ENCODE measurements at places on chromosomes 7 and 10. TPM values are rescaled to one million over a fixed set of nuclear protein-coding genes. Genes with fewer than 3 reads are reported as not detected.

The TMEM248 gene
- 108 TPM for total RNA-seq

- no peaks in the 10 kb centered on the region for H3K36me3 ChIP-seq
- H3K4me1 ChIP-seq, result no peaks in the 10 kb centered on the region
- DNase-seq, result no peak
- no peak overlapping the region for H3K27ac ChIP-seq
- no peak overlapping the region for H3K4me3 ChIP-seq
Measured at GRCh38 chr7:106029941-106030340, 66.9 kb downstream of the CDHR3 start.

The SPDYE5 gene
- total RNA-seq, result not detected

DNA sequence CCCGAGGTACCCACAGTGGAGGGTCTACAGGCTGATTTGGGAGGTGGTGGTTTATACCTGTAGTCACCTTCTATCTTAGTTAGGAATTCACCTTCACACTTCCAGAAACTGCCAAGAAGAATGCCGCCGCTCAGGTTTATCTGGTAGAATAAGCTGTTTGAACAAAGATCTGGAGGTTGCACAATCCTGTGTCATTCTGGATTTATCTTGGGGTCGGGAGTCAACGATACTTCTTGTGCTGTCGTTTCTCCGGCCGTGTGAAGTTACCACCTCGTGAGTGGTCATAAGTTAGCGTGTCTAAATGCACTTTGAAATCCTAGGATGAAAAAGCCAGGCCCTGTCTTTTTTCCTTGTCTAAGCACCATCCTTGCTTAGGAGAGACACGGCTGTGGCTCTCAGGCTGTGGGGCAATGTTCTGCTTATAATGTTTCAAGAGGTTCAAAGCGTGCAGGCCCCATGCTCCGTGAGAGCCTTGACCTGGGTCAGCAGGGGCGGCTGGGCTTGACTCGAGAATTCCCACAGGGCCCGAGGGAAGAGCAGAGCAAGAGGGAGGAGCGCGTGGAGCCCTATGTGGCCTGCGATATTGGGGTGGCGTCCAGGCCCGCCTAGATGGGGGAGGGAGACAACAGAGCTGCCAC is 35.5 kb downstream of the GRIFIN start:
- no peak overlapping the region for H3K27ac ChIP-seq
- no peaks in the 10 kb centered on the region for H3K27me3 ChIP-seq
- H3K4me1 ChIP-seq, result no peaks in the 10 kb centered on the region
- H3K4me3 ChIP-seq, result no peak overlapping the region
- no peaks in the 10 kb centered on the region for H3K36me3 ChIP-seq
- no peak for DNase-seq

The CLCN1 gene
- not detected for total RNA-seq

DNA sequence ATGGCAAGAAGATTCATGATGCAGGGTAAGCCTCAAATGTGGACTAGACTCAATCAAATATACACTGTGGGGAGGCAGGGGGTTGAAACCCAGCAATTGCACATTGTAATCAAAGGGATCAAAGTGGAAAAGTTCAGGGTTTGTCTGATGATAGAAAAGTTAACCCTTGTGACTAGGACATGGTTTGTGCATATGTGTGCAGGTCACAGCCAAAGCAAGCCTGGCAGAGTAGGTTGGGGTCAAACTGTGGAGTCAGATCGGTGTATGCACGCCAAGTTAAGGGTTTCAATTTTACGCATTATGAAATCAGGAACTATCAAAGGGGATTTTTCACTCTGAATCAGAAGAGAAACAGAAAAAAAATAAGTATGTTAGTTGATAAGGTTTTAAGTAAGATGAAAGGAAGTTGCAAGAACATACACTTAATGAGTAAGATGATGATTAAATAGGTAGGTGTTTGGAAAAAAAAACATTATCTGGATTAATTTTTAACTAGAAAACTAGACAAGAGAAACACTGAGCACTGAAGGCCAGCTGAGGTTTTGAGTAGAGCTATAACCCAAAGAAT is 188.3 kb downstream of the DGKB start:
- H3K27ac ChIP-seq, result no peak overlapping the region
- no peak for DNase-seq
- no peaks in the 10 kb centered on the region for H3K4me1 ChIP-seq

DNA sequence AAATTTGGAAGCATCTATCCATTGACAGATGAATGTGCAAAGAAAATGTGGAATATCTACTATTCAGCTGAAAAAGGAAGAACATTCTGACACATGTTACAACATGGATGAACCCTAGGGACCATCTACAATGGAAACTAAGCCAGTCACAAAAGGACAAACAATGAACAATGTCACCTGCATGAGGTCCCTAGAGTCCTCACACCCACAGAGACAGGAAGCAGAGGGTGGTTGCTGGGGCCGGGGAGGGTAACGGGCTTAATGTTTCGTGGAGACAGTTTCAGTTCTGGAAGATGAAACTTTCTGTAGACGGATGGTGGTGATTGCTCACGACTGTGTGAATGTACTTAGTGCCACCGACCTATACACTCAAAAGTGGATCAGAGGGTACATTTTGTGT is 282.9 kb downstream of the ADARB2 start:
- DNase-seq, result no peak
- no peak overlapping the region for H3K27ac ChIP-seq
- H3K27me3 ChIP-seq, result no peaks in the 10 kb centered on the region
- H3K4me1 ChIP-seq, result no peaks in the 10 kb centered on the region
- no peak overlapping the region for H3K4me3 ChIP-seq

The SKAP2 gene
- 46.9 TPM for total RNA-seq

DNA sequence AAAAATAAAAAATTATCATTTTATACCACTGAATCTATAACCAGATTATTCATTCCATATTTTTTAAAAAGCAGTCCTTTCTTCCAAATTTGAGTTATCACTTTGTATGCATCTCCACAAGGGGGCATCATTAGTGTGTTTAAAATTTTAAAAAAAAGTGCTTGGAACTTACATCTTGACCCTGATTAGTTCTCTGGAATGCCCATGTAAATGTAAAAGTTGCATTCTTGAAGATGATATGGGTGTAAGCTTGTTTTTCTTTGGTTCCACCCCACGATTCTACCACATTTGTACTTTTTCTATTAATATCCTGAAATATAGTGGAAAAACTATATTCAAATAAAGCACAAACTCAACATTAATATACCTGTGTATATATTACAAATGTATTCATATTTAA is 144.9 kb downstream of the ELAPOR2 start:
- no peaks in the 10 kb centered on the region for H3K27me3 ChIP-seq
- no peak for DNase-seq
- H3K27ac ChIP-seq, result no peak overlapping the region
- no peaks in the 10 kb centered on the region for H3K4me1 ChIP-seq
- no peak overlapping the region for H3K4me3 ChIP-seq

GRCh38 chr7:957418-958220 is 3.1 kb upstream of the ADAP1 start:
- no peak overlapping the region for H3K4me3 ChIP-seq
- H3K4me1 ChIP-seq, result peaks cover 4% of the 10 kb centered on the region
- no peaks in the 10 kb centered on the region for H3K36me3 ChIP-seq
- no peak for DNase-seq

DNA sequence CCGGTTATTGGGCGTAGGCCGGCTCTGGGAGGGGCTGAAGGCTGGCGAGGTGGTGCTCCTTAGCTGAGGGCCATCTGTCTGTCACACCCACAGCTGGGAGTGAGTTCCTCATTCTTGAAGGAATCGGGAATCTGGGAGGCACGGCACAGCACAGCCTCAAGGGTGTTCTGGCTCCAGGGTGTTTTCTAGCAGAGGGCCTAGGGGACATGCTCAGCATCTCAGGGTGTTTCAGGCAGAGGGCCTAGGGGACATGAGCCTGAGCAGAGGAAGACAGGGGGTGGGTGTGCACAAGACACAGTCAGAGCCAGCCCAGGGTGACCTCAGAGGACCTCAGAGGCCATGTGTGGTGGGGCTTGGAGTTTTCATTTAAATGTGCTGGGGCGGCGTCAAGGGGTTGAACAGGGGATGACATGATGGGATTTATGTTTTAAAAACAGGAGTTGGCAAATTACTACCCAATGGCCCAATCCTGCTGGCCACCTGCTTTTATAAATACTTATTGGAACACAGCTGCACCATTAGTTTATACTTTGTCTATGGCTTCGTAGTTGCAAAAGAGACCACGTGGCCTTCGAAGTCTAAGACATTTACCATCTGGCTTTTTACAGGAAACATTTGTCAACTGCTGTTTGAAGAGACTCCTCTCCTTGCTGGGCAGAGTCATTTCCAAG is 121.6 kb downstream of the PRKAG2 start:
- H3K4me3 ChIP-seq, result no peak overlapping the region
- no peaks in the 10 kb centered on the region for H3K27me3 ChIP-seq
- peak; percentile 49 for DNase-seq

- no peaks in the 10 kb centered on the region for H3K36me3 ChIP-seq
- no peak overlapping the region for H3K27ac ChIP-seq
- DNase-seq, result no peak
- no peaks in the 10 kb centered on the region for H3K4me1 ChIP-seq
- H3K4me3 ChIP-seq, result no peak overlapping the region
Measured at GRCh38 chr10:30192846-30193608, 133.6 kb upstream of the JCAD start.

DNA sequence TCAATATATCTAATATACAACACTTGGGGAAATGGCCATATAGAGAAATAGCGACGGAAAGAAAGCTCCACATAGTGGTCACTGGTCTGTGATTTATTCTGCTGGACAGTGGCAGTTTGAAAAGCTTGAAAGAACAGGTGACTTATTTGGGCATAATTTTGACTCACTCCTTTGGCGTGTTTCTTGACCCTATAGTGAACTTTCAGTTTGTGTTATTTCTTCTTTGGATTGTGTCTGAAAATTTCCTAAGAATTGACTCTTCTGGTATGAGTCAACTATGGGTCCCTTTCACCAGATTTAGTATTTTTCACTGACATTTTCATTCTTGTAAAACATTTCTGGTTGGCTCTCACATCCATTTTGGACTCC is 25.8 kb upstream of the IMMP2L start:
- no peaks in the 10 kb centered on the region for H3K27me3 ChIP-seq
- H3K27ac ChIP-seq, result no peak overlapping the region
- no peak overlapping the region for H3K4me3 ChIP-seq
- DNase-seq, result no peak

DNA sequence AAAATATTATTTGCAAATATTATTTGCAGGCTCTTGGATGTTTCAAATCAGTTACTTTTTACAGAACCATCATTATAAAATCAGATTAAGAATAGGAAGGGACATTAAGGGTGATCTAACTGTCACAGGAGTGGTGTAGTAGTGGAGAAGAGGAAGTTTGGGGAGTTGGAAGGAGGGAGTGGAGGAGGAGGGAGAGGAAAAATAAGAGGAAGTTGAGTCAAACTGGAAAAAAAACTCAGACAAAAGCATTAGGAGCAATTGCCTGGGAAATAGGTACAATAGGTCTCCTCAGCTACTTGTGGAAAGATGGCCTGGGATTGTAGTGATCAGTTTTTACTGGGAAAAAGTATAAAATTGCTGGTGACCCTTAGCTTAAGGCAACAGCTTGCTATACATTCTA is 77.7 kb upstream of the GPR37 start:
- no peak for DNase-seq
- H3K4me1 ChIP-seq, result no peaks in the 10 kb centered on the region
- H3K27ac ChIP-seq, result no peak overlapping the region
- no peaks in the 10 kb centered on the region for H3K36me3 ChIP-seq

- H3K4me3 ChIP-seq, result no peak overlapping the region
- no peaks in the 10 kb centered on the region for H3K27me3 ChIP-seq
- no peaks in the 10 kb centered on the region for H3K4me1 ChIP-seq
- no peaks in the 10 kb centered on the region for H3K36me3 ChIP-seq
- DNase-seq, result no peak
- no peak overlapping the region for H3K27ac ChIP-seq
Measured at GRCh38 chr10:67669978-67670377, 26.0 kb downstream of the CTNNA3 start.

The SLC25A28 gene
- total RNA-seq, result 38.7 TPM

- H3K4me3 ChIP-seq, result no peak overlapping the region
- no peaks in the 10 kb centered on the region for H3K27me3 ChIP-seq
- peaks cover 5% of the 10 kb centered on the region for H3K36me3 ChIP-seq
- DNase-seq, result no peak
- H3K4me1 ChIP-seq, result peaks cover 2% of the 10 kb centered on the region
Measured at GRCh38 chr7:99027241-99027640, 116.7 kb downstream of the SMURF1 start.

The OR2A5 gene
- total RNA-seq, result not detected

DNA sequence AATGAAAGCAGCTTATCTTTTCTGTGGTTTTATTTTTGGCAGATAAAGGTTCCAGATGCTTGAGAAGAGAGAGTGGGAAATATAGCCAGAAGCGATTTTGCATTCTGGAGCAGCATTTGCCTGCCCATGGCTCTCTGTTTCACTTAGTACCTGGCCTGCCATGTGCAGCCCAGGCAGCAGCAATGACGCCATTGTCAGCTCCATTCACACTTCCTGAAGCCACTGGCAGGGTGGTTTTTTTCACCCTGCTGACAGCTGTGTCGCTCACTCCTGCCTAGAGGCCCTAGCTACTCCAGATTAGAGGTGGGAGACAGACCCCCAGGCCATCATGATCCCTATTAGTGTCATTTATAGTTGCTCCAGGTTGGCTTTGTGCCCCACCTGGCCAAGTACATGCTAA is 30.1 kb upstream of the NEUROD6 start:
- no peak overlapping the region for H3K4me3 ChIP-seq
- no peaks in the 10 kb centered on the region for H3K27me3 ChIP-seq
- H3K27ac ChIP-seq, result no peak overlapping the region
- no peaks in the 10 kb centered on the region for H3K36me3 ChIP-seq

The FGFR2 gene
- total RNA-seq, result 40.9 TPM

- no peaks in the 10 kb centered on the region for H3K36me3 ChIP-seq
- no peak overlapping the region for H3K4me3 ChIP-seq
- no peak overlapping the region for H3K27ac ChIP-seq
- no peaks in the 10 kb centered on the region for H3K27me3 ChIP-seq
- no peak for DNase-seq
Measured at GRCh38 chr7:81482600-81483186, 287.2 kb downstream of the HGF start.

GRCh38 chr7:1809070-1809469 is 139.0 kb downstream of the ELFN1 start:
- no peak overlapping the region for H3K27ac ChIP-seq
- H3K36me3 ChIP-seq, result no peaks in the 10 kb centered on the region
- no peaks in the 10 kb centered on the region for H3K27me3 ChIP-seq
- H3K4me1 ChIP-seq, result no peaks in the 10 kb centered on the region

- H3K27me3 ChIP-seq, result no peaks in the 10 kb centered on the region
- H3K4me3 ChIP-seq, result no peak overlapping the region
- no peaks in the 10 kb centered on the region for H3K4me1 ChIP-seq
- no peak for DNase-seq
- H3K36me3 ChIP-seq, result no peaks in the 10 kb centered on the region
Measured at GRCh38 chr7:107446531-107446930, 23.3 kb upstream of the GPR22 start.

The CLRN3 gene
- total RNA-seq, result 110 TPM

GRCh38 chr7:137757146-137757925 is 89.4 kb downstream of the DGKI start:
- H3K4me1 ChIP-seq, result no peaks in the 10 kb centered on the region
- H3K27ac ChIP-seq, result no peak overlapping the region
- H3K27me3 ChIP-seq, result no peaks in the 10 kb centered on the region
- no peaks in the 10 kb centered on the region for H3K36me3 ChIP-seq
- DNase-seq, result no peak
